ENCODE measurements at places on chromosomes 4 and X. TPM values are rescaled to one million over a fixed set of nuclear protein-coding genes. Genes with fewer than 3 reads are reported as not detected.

The LEF1 gene
- 498 TPM for total RNA-seq

The TRPC3 gene
- 0.85 TPM for total RNA-seq

DNA sequence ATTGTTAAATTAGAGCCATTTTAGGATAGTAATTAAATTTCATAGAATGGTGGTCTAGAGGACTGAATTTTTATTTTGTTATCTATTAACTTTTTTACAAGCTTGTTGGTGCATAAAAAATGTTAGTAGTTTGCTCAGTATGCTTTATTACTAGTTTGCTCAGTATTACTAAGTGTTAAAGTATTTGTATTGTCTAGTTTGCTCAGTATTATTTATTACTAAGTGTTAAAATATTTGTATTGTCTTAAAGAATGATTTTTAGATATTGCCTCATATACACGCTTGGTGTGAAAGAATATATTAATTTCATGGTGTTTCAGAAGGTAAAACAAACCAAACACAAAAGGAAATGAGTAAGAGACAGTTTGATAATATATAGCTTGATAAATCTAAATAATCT lies 268.4 kb upstream of the MAGEB18 start:
- no peak overlapping the region for H3K27ac ChIP-seq
- H3K4me3 ChIP-seq = no peak overlapping the region
- no peaks in the 10 kb centered on the region for H3K36me3 ChIP-seq
- DNase-seq = no peak
- H3K27me3 ChIP-seq = no peaks in the 10 kb centered on the region

GRCh38 chr4:146632770-146633470 lies 5.8 kb upstream of the POU4F2 start:
- H3K27me3 ChIP-seq = peaks cover 68% of the 10 kb centered on the region
- peaks cover 5% of the 10 kb centered on the region for H3K4me1 ChIP-seq
- H3K36me3 ChIP-seq = peaks cover 2% of the 10 kb centered on the region

GRCh38 chr4:159171287-159171686 lies 68.4 kb downstream of the RAPGEF2 start:
- H3K4me3 ChIP-seq = no peak overlapping the region
- H3K27me3 ChIP-seq = no peaks in the 10 kb centered on the region
- no peaks in the 10 kb centered on the region for H3K36me3 ChIP-seq
- no peak overlapping the region for H3K27ac ChIP-seq
- peaks cover 26% of the 10 kb centered on the region for H3K4me1 ChIP-seq
- DNase-seq = no peak

Measured in activated CD4-positive, alpha-beta T cell treated with anti-CD3 and anti-CD28 coated beads, Interleukin-2, amount 10 ng/mL, durations not matched to agents 7 days and 5 days (primary cell).